Fibroblast of pulmonary artery (primary cell): ENCODE measurements at places on chromosomes 13 and 19.

DNA sequence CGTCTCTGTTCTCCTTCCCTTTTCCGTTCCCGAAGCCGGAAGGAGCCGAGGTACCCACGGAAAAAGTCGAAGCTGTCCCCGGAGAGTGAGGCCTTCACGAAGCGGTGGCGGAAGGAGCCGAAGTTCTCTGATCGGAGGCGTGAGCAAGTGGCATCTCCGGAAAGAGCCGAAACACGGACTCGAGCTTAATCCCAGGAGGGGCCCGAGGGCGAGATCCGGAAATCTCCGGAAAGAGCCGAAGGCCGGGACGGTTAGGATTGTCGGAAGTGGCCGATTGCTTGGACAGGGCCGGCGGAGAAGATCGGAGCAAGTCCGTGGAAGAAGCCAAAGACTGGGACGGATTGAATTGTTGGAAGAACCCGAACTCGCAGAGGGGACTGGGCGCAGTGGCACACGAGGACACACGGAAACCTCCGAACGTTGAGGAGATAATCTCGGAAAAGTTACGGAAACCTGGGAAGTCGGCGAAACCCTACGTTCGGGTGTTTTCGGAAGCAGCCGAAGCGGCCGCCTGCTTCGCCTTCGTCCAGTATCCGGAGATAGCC lies 440 bp upstream of the U2AF2 start:
- peak; percentile 100 for DNase-seq

DNA sequence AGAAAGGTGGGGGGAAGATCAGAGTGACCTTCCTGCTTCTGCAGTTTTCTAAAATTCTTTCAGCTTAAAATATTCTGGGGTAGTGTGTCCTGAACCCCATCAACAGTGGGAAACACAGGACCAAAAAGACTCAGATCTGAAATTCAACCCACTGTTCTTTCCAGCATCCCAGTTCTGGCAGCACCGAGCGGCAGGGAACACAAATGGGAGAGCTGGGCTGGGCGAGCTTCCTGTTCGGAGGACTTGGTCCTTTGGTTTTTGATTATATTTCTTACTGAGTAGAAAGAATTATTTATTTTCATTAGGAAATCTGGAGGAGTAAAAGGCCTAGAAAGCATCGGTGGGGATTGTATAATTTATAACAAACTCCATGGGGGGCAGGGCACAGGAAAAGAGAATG lies 239.1 kb downstream of the COG6 start:
- DNase-seq: no peak

GRCh38 chr13:104485571-104485970 lies 1419.4 kb upstream of the SLC10A2 start:
- peak; percentile 8 for DNase-seq

GRCh38 chr19:33647146-33647545 lies 25.4 kb downstream of the CHST8 start:
- DNase-seq: no peak

DNA sequence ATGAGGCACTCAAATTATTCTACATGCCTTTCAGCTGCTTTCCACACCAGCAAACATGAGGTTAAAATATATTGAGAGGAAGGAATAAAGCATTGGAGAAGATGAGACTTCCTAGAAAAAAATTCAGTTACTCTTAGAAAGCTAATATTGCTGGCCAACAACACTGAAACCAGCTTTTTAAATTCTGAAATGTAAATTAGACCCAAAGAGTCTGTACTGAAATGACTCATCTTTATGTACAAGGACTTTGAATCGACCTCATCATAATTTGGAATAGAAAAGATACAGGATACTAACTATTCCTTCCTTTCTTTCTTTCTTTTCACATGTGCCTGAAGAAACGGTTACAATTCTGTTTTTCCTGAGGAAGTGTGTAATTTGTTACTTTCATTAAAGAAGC lies 6.5 kb upstream of the HSPH1 start:
- no peak for DNase-seq

GRCh38 chr19:12346896-12347295 lies 13.5 kb upstream of the ZNF563 start:
- no peak for DNase-seq

GRCh38 chr13:44231786-44232516 lies 141.7 kb upstream of the SERP2 start:
- DNase-seq: peak; percentile 98

- no peak for DNase-seq
Measured at GRCh38 chr19:35052599-35053190, 11.2 kb downstream of the HPN start.

DNA sequence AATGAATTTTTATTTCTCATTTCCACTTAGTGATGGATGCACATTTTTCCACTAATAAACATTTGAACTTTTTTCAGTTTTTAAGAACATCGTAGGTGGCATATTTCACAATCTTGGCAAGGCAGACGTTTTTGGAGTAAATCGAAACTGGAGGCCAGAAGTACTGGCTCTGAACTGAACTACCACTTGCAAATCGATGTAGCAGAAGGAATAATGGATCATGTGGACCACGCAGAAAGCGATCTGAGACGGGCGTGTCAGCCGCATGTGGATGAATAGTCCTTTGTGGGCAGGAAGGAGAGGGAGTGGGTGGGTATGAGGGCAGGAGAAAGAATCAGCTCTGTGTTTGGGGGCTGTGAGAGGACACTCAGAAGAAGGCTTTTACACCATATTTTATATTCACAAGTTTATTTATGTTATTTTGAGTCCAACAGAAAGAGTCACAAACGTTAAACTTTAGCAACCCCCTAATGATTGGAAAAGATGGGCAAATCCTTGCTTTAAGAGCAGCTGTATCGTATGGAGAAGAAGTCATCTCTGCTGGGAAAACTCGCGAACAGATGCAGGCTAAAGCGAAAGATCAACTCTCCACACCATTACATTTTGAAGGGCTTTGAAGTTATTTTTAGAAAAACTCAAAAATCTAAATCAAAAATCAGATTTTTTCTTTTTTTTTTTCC lies 90.5 kb downstream of the COL4A2 start:
- DNase-seq: peak; percentile 92

DNA sequence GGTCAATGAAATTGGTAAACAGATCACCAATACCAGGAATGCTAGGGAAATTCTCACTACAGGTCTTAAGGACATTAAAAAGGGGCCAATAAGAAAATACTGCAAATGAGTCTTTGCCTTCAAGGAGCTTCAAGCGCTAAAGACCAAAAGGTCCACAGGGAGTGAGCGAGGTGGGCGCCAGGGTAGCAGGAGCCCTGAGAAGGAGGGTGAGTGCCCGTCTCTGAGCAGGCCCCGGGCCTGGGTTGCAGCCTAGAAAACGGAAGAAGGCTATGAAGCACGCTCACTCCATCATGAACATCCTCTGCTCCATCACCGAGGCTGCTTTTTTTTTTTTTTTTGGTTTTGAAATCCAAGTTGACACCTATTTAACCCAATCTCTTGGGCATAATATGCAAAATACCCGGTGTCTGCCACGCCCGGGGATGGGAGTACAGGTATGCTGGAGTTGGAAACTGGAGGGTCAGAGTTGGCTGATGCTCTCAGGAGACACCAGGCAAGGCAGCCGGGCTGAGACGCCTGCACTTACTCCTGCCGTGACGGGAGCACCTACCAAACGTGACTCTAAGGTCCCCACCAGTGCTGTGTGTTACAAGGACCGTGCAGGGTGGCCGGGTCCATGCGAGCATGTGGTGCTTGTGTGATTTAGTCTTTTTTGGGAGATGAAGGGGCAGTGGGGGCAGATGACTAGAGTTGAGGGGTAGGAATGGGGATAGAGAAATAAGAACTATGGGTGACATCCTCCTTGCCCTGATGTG lies 66.9 kb downstream of the KLF2 start:
- no peak for DNase-seq

- DNase-seq: no peak
Measured at GRCh38 chr13:98241976-98242375, 64.9 kb upstream of the RNF113B start.

- DNase-seq: no peak
Measured at GRCh38 chr13:26222520-26223046, 469 bp upstream of the RNF6 start.

- peak; percentile 10 for DNase-seq
Measured at GRCh38 chr13:92806215-92806614, 420.4 kb upstream of the GPC6 start.

GRCh38 chr13:65378943-65379519 lies 1851.1 kb downstream of the PCDH9 start:
- peak; percentile 35 for DNase-seq

- DNase-seq: no peak
Measured at GRCh38 chr13:79621902-79622301, 140.9 kb downstream of the NDFIP2 start.

DNA sequence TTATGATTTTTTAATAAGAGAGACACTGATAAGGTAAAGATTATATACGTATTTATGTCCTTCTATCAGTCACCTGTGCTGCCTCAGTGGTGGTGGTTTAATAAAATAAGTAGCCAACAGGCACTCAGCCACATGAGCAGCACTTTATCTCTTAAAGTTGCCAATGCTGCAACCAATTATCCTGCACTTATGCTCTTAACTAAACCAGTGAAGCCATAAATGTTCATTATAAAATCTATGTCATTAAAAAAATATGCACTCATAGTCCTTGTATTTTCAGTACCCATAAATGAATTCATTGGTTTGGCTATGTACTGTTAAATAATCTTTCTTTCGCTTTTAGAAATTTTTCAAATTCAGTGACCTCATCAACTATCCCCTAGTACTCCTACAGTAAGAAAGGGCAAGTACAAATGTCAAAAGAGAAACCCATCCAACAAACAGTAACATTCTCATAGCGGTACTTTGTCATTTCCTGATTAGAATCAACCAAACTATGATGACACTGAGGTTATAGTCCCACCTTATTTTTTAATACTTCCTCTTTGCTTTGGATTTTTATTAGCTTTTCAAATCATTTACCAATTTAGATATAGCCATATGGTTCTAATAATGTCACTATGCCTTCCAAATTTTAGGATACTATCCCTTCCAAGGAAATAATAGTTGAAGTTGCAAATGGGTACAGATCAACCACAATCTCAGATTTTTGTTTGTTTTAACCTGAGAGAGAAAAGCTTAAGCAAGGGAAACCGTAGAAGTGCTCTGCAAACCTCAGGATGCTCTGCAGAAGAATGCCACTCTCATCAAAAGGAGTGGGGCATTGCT lies 190.9 kb downstream of the KLF12 start:
- no peak for DNase-seq

DNA sequence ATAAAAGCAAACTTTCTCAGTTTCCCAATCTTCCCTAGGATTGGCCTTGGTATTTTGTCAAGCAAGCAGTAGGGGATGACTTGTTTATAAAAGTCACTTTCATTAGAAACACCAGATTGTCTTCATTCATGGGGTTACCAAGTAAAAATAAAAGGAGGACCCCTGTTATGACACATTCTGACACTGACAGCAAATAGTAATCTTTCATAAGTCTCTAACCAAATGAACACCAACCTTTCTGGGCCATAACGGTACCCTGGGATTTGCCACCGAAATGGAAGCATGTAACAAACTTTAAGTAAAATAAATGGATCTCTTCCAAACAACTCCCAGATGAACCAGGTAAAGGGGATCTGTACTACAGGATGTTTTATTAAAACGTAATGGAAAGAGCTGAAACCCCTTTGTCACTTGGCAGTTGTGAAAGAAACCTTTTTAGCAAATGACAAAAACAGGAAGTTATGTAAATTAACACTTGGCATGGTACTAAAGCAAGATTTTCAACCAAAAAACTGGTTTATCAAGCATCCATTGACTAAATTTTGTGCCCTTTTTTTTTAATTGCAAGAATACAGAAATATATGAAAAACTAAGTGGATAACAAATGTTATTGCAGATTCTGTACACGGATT lies 335.6 kb downstream of the RBM26 start:
- no peak for DNase-seq

GRCh38 chr19:39516270-39516669 lies 1.3 kb downstream of the SELENOV start:
- DNase-seq: no peak

- DNase-seq: peak; percentile 53
Measured at GRCh38 chr13:101520672-101521071, 68.2 kb downstream of the ITGBL1 start.

DNA sequence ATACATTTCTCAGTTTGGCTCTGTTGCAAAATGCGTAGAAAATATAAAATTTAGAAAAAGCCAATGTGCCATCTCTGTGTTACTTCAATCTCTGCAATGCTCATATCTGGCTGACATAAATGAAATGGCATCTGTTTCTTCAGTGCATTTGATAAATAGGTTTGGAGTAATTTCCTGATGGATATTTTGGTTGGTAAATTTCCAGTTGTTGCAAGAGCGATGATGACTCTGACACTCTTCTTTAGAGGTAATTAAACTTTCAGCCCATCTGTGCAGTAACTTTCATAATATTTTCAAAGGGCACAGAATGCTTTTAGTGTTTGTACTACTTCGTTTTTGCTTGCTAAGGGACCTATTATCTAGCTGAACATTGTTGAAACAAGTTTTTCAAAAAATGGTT lies 1286.4 kb downstream of the PCDH9 start:
- peak; percentile 65 for DNase-seq
